ENCODE measurements at places on chromosomes 13 and 19. TPM values are rescaled to one million over a fixed set of nuclear protein-coding genes. Genes with fewer than 3 reads are reported as not detected.

Gene C19orf73
- total RNA-seq = 1.4 TPM

Gene ZNF492
- total RNA-seq = 0.24 TPM

- no peak for DNase-seq
These were observed 180.7 kb upstream of the STARD13 start for GRCh38 chr13:33466262-33466661.

DNA sequence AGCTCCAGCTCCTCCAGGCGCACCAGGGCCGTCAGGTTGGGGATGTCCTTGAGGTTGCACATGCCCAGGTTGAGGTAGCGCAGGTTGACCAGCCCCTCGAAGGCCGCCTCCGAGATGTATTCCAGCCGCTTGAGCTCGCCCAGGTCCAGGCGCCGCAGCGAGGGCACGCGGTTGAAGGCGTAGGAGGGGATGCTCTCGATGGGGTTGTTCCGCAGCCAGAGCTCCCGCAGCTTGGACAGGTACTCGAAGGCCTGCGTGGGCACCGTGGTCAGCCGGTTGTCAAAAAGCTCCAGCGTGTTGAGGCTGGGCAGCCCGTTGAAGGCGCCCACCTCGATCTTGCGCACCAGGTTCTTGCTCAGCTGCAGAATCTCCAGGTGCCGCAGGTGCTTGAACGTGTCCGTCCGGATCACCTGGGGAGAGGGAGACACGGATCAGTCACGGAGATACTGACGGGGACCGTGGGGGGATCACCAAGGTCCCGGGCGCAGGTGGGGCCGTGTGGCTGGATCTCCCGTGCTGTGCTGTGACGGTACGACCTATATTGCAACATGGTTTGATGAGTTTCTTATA is 5.4 kb upstream of the ASPDH start:
- DNase-seq = peak; percentile 42

DNA sequence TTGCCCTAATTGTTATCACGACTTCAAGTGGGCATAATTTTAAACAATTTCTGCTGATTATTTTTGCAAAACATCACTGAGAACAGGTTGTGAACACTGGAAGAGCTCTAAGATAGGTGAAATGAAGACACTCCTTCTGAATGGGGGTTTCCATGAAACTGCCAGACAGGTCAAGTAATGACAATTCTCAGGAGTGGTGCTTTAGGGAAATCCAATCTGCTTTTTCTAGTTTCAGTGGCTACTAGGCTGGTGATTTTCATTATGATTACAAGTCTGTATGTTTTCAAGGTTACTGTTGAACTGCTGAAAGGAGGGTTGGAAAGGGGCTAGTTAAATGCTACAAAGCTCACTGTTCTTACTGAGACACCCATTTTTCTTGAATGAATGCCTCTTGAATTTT is 1724.2 kb downstream of the PCDH9 start:
- no peak for DNase-seq

- no peak for DNase-seq
These were observed 36.4 kb downstream of the COG3 start for GRCh38 chr13:45501175-45501526.

DNA sequence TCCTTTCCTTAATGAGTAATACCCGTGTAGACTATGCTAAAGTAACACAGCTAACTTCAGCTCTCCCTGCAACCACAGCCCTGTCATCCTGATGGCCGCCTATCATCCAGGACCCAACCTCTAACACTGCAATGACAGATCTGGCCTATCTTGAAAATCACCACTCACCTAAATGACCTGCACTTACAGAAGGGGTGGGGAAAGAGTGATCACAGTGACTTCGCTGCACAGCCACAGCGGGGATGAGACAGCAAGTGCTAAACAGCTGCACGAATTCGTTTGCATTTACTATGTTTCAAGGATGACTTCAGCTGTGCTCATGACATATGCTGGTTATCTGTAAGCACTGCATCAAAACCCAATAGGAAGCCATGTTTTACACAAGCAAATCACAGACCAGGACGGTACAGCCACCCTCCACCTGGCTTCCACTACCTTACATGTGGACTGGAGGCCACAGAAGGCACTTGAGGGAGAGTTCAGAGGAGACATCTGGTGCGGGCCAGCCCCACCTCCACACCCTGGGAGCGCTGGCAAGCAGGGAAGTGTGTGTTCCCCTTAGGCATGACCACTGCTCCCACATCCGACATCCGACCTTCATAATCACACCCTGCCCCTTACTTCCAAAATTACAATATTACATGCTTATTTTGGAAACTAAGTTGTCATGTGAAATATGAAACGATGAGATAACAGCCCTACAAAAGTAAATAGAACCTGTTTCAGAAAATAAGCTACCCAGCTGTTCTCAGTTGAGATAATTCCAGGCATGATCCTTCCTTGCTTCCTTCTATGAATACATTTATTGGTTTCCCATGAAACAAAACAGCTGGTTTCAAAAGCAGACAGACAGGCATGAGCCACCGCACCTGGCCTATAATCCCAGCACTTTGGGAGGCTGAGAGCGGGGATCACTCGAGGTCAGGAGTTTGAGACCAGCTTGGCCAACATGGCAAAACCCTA is 95.7 kb downstream of the STK24 start:
- DNase-seq = no peak

DNA sequence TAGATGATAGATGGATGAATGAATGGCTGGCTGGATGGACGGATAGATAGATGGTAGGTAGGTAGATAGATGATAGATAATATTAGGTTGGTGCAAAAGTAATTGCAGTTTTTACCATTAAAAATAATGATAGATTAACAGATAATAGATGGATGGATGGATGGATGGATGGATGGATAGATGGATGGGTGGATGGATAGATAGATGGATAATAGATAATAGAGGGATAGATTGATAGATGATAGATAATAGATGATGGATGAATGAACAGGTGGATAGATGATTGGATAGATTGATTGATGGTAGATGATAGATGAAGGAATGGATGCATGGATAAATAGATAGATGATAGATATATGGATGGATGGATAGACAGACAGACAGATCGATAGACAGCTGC is 87.9 kb upstream of the RAP2A start:
- DNase-seq = no peak

DNA sequence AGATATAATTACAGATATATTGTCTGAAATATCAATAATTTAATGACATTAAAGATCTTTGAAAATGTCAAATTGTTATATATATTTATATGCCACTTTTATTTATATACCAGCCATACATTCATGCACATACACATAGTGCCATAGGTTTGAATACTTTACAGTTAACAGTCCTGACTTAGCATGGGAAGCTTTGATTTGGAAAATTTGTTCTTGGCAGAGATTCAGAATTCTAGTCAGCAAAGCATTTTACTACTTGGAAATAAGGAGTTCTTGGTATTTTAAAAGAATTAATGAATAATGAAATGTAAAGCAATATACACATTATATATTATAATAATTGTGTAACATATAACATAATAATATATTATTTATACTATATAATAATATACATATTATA is 277.0 kb upstream of the PCDH20 start:
- DNase-seq = no peak

- DNase-seq = no peak
These were observed 211.8 kb downstream of the UQCRFS1 start for GRCh38 chr19:29001141-29001581.

- DNase-seq = no peak
These were observed 85.5 kb upstream of the FGF14 start for GRCh38 chr13:102487330-102487729.
